ENCODE measurements at places on chromosomes 5 and 9. TPM values are rescaled to one million over a fixed set of nuclear protein-coding genes. Genes with fewer than 3 reads are reported as not detected.

The C6 gene
- total RNA-seq, result not detected

The ORM2 gene
- total RNA-seq, result not detected

The WDR38 gene
- total RNA-seq, result not detected

The PAPPA gene
- total RNA-seq, result 0.02 TPM

The ANKRD31 gene
- not detected for total RNA-seq

The NFIB gene
- 4.7 TPM for total RNA-seq

The GDF9 gene
- 2.4 TPM for total RNA-seq

The TPPP gene
- 0.05 TPM for total RNA-seq

The SLC45A2 gene
- total RNA-seq, result not detected

The LCN15 gene
- not detected for total RNA-seq

The B4GALT1 gene
- total RNA-seq, result 19.8 TPM

The SOX30 gene
- total RNA-seq, result not detected

The GIN1 gene
- 4.9 TPM for total RNA-seq

The SLC25A2 gene
- total RNA-seq, result not detected

The TNIP1 gene
- total RNA-seq, result 125 TPM

DNA sequence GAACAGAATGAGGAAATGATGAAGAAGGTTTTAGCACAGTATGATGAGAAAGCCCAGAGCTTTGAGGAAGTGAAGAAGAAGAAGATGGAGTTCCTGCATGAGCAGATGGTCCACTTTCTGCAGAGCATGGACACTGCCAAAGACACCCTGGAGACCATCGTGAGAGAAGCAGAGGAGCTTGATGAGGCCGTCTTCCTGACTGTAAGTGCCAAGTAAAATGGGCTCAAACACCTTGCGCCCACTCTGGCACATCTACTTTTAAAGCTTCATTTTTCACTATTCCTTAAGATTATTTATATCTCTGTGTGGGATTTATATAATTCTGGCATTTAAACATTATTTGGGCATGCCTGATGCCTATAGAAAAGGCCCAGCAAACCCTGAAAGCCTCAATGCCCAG, 55.6 kb downstream of the CMYA5 start:
- DNase-seq, result no peak

GRCh38 chr9:70517926-70518610, 103.6 kb upstream of the KLF9 start:
- no peak for DNase-seq

- no peak for DNase-seq
Observed at GRCh38 chr9:28883234-28883633, 1310.0 kb upstream of the C9orf72 start.

DNA sequence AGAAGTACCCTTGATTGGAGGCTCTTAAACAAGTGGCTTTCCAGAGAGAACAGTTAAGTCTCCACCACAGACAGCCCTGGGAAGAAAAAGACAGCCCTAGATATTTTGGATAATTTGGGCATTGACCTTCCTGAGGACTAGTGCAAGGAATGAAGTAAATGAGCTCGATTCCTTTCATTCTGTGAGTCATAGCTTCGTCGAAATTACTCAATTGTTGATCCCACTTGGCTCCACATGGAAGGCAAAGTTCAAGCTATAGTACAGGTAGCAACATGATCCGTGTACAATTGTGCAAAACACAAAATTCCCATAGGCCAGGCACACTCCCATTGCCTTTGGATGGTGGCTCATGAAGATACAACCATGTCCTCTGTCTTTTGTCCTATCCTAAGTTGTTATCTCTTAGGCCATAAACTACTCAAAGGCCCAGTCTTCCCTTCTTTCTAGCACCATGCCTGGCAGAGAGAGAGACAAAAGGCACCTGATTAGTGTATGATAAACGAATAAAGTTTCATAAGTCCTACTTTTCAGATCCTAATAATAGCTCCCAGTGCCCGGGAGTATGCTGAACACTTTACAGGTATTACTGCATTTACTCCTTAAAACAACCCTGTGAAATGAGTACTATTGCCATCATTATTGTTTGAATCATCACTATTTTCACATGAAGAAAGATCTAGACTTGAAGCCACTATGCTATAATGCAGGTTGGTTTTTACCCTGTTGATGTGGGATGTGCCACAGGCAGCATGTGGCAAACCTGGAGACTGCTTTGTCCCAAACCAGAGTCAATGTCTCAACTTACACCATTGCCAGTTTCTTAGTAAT, 116.7 kb upstream of the RANBP3L start:
- DNase-seq, result no peak

DNA sequence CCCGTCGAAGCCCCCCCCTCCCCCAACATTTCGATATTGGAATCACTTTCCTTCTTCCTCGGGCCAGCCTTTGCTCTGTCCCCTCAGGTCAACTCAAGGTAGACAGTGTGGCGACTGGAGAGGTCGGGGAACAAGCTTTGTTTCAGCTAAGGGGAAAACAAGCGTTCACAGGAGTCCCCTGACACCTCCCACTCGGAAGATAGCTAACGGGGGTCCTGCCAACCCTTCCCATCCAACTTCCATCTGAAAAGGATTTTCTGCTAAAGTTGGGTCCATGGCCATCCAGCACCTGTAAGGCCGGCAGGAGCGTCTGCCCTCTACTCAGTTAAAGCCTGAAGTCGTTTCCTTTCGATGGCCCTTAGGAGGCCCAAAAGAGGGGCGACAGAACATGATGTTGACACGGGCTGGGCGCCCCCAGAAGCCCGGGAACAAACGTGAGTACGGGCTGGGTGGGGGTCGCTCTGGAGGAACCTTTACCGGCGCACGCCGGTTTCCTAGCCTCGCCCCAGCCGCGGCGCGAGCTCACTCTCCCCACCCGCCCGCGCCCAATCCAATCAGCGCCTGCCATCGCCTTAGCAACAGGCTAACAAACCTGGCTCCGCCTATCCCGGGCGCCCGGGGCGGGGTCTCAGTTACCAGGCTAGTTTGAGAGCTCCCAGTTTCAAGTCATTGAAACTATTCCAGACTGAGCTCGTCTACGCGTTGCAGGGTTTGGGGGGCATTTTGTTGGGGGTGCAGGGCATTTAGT, 2.5 kb downstream of the ARRDC3 start:
- peak; percentile 96 for DNase-seq

- DNase-seq, result no peak
Observed at GRCh38 chr9:114378883-114379282, 8.9 kb downstream of the AKNA start.

GRCh38 chr9:125822160-125822559, 75.0 kb downstream of the PBX3 start:
- DNase-seq, result no peak

- no peak for DNase-seq
Observed at GRCh38 chr5:133612249-133612860, at the start of gene FSTL4. TSS of gene FSTL4 (minus strand) at chr5:133612541.

GRCh38 chr9:4138781-4139180, 161.1 kb downstream of the GLIS3 start:
- DNase-seq, result no peak

- DNase-seq, result peak; percentile 94
Observed at GRCh38 chr9:92097997-92098482, 17.2 kb downstream of the SPTLC1 start.

DNA sequence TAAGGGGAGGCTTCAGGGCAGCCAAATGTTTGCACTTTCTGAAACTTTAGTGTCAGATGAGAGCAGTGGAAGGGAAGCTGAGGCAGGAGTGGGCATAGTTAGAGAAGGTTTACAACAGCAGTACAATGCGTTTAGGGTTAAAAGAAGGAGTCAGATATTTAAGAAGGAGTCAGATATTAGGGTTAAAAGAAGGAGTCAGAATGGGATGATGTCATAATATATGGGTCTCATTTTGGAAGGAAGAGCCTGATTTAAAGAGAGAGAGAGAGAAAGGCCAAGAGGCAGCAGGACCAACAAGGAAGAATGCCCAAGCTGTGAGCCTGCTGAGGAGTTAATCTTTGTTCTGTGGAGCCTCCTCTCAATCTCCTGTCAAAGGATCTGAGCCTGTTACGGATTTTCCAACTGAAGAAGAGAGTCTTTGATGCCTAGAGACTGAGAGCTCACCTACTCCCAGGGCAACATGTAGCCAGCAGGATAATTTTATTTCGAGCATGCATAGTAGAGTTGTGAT, 9.5 kb downstream of the ISL1 start:
- no peak for DNase-seq

DNA sequence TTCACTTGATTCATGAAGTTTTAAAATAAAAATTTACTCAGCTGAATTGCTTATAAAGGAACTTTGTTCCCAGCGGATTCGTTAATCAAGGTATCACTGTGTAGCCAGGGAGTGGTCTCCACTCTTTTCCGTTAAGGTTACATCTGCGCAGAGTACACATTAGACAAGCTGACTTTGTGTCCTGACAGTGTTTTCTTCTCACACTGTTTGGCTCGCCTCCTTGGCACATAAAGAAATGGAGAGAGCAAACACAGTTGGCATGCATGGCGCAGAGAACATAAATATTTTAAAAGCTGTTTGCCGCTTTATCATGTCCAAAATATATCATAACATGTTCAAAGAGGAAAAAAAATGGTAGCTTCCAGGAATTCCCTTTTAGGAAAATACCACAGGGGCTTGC, 153.2 kb downstream of the EDIL3 start:
- DNase-seq, result no peak

GRCh38 chr9:93126151-93126781, 7.8 kb downstream of the NINJ1 start:
- DNase-seq, result no peak

GRCh38 chr5:34455098-34455497, 201.0 kb upstream of the RAI14 start:
- no peak for DNase-seq

- DNase-seq, result peak; percentile 59
Observed at GRCh38 chr5:149886692-149887470, 57.7 kb downstream of the PDE6A start.

DNA sequence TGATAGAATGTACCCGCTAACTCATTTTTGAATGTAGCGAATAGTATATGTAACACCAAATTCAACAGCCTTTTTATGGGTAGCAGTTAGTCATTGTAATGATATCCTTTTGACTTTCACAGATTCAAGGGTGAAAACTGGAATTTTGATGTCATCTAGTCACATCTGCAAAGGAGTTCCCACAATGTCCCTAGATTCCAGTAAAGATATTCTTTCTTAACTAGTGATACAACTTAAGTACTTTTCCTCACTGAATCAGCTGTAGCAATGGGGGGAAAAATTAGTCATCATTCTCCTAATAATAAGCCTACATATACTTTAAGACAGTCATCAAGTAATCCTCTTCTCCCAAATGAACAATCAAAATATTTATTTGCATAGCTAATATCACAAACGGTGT, 11.5 kb upstream of the SSBP2 start:
- no peak for DNase-seq

GRCh38 chr5:92676215-92677165, 904.5 kb downstream of the NR2F1-AS1 start:
- no peak for DNase-seq

DNA sequence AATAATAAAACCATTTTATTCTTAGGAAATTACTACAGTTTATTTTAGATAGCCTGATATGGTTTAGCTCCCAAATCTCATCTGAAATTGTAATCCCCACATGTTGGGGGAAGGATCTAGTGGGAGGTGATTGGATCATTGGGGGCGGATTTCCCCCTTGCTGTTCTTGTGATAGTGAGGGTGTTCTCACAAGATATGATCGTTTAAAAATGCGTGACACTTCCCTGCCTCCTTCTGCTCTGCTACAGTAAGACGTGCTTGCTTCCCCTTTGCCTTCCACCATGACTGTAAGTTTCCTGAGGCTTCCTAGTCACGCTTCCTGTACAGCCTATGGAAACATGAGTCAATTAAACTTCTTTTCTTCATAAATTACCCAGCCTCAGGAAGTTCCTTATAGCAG, 122.4 kb upstream of the FGF10 start:
- DNase-seq, result no peak

DNA sequence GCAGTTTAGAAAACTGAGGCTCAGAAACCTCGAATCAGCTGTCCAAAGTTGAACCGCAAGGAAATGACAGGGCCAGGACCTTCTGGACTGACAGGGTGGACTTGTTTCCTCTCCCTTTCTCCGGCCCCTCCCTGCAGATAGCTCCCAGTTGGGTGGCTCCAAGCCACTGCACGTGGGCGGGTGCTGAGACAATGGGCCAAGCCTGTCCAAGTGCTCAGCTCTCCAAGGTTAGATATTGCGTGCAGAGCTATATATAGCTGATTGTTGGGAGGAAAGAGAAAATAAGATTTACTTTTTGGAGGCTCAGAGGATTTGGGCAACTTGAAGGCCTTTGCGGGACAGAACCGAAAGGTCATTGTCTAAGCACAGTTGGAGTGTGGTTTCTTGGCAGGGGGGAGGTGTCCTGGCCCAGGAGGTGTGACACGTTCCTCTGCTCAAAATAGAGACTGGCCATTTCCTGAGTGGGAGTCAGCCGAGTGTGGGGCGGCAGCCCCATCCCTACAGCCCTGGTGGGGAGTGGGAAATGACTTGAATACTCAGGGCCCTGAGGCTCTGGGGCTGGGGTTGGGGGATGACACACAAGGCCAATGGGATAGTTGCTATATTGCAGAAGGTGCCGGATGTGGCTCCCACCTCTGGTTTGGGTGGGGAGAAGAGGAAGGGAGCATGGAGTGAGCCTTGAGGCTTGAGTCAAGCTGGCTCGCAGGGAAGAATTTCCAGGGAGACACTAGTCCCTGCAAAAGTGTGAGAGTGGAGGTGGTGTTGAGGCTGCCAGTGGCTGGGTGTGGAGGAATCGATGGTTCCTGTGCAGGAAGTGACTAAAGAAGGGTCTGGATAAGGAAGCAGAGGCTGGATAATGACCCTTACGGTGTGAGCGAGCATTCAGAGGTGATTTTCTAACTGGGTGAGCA, 44.4 kb upstream of the SMAD5 start:
- DNase-seq, result no peak

GRCh38 chr5:130871346-130872086, 293.5 kb downstream of the HINT1 start:
- DNase-seq, result peak; percentile 11

DNA sequence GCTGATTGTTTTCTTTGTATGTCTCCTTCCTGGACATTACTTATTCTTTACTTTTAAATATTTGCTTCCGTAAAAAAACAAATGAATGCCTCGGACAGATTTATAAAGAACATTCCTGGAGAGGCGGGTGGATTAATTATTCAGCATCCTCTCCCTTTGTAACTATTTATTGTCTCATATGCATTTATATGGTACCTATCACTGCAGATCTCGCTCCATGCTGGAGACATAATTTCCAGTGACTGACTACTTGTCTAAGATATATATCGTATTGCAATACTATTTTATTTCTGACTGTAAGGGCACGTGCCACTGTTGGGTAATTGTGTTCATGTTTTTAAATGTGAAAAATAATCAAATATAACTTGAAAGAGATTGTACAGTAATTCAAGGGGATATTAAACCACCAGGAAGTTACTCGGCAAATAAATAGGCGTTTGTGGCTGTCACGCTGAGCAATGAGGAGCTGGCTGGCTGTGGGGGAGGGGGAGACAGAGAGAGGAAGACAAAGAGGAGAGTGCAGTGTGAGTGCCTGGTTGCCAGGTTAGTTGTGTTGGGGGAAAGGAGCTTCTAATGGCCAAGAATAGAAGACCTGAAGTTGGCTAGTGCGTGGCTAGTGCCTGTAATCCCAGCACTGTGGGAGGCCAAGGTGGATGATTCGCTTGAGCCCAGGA, 131.8 kb upstream of the GABRP start:
- no peak for DNase-seq
